ENCODE measurements at places on chromosomes 11 and 22.

GRCh38 chr11:47314992-47315391 lies 37.5 kb downstream of the MYBPC3 start:
- DNase-seq: no peak

DNA sequence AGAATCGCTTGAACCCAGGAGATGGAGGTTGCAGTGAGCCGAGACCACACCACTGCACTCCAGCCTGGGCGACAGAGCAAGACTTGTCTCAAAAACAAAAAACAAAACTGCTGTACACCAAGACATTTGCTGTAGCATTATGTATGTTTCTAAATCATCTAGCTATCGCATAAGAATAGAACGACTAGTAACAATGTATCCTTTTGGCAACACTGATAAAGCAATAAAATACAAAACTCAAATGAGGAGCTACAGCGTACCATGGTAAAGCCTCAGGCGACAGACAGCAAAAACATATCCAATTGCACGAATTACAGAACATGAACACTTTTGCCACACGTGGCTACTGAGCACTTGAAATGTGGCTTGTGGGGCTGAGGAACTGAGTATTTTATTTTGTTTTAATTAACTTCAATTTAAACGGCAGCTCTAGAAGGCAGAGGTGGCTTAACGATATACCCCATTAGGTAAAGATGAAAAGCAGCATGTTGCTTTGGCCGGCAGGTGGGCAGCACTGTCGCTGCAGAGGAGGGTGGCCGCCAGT lies 2.3 kb downstream of the TUBGCP6 start:
- DNase-seq: no peak

DNA sequence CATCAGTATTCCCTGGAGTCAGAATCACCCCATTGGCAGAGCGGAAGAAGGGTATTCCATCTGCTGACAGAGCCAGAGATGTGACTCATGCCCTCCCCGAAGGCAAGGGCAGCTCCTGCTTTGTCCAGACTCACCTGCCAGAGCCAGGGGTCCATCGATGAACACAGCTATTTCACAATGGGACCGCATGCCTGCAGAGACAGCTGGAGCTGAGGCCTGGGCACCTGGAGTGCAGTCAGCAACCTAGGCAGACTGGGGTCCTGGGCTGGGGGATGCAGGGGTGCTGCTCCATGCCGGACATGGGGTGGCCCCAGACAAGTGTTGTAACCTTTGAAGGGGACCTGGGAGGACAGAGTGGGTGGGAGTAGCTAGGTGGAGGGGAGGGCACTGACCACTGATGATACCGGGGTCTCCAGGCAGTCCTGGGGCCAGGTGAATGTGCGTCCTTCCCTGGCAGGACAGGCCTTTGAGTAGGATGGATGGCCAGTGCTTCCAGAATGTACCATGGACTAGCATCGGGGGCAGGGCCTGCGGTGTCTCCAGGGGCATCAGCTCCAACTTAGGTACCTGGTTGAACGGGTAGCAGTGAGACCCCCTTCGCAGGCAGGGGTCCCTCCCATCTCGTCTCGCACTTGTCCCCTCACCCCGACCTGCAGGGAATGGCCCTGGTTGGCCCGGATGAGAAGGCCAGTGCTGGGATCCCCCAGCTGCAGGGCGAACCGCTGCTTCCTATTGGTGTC lies 1.7 kb downstream of the TRPT1 start:
- DNase-seq: no peak

DNA sequence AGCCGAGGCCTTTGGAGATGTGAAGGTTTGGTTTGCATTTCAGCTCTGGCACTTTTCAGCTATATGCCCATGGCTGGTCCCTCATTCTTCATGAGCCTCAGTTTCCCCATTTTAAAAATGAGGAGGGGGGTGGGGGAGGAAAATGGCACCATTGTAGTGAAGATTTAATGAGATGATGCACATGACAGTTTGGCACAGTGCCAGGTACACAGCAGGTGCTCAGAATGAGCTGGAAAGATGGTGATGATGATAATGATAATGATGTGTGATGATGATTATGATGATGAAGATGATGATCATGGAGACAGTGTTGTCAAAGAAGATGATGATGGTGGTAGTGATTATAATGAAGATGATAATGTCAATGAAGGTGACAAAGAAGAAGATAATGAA lies 24.3 kb upstream of the FGF3 start:
- no peak for DNase-seq

DNA sequence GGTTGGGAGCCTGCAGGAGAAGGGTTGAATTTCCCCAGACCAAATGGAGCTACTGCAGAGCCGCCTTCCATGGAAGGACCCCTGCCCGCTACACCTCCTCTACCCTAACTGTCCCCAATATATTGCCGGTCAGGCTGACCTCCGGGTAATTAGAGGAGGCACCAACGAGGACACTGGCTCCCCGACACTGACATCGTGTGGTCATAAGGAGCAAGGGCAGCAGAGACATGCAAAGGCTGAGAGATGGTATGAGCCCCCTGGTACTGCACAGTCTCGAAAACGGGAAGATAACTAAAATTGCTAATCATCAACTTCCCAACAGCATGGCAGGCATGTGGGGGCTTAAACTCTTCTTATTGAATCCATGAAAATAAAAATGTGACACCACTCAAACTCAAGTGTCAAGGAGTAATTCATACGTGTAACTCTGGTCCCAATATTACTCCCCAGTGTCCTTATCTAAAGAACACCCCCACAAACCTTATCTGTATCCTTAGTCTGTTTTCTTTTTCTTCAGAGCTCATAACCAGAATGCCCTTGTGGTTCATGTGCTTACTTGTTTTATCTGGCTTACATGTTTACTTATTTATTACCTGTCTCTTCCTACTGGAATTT lies 4.4 kb downstream of the CAVIN3 start:
- no peak for DNase-seq

- DNase-seq: peak; percentile 81
These were observed at the start of gene NECTIN1 for GRCh38 chr11:119728651-119729580. Gene NECTIN1, minus strand, starts transcription at chr11:119729200. Its CDS starts 647 bp downstream, at chr11:119728553.

DNA sequence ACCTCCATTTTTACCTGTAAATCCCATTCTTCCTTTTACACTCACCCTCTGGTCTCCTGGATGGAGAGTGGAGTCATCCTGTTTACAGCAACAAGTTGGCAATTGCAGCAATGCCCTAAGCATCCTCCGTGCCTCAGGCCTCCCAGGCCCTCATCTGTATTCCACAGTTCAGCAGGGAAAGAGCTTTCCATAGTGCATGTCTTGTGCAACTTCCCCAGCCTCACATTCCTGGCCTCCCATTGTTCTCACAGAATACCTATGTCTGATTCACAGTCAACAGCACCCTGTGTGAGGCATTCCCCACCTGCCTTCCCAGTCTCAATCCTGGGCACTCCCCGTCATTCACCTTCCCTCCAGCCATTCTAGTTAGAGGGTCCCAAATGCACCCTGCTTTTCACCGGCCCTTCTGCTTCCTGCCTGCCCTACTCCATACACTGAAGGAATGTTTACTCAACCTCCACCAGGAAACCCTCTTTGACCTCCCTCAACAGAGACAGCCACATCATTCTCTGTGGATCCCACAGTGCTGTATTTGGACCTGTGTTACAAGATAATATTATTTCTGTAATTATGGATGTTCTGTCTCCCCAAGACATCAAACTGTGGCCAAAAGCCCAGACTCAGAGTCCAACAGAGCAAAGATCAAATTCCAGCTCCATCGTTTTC lies 405.7 kb downstream of the BUD13 start:
- no peak for DNase-seq

DNA sequence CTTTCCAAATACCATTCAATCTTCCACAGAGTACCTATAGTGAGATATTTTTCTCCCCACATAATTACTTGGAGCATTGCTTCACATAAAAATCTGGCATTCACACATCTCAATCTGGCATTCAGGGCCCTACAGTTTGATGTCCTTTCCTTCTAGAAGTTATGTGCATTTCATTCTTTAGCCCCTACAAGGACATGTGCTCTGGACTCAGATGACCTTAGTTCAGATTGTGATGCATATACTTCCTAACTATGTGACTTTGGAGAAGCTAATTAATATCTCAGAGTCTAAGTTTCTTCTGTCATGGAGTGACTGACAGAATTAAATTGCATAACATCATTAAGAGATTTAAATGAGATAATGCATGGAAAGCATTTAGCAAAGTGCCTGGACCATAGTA lies 25.9 kb upstream of the PRSS23 start:
- no peak for DNase-seq

DNA sequence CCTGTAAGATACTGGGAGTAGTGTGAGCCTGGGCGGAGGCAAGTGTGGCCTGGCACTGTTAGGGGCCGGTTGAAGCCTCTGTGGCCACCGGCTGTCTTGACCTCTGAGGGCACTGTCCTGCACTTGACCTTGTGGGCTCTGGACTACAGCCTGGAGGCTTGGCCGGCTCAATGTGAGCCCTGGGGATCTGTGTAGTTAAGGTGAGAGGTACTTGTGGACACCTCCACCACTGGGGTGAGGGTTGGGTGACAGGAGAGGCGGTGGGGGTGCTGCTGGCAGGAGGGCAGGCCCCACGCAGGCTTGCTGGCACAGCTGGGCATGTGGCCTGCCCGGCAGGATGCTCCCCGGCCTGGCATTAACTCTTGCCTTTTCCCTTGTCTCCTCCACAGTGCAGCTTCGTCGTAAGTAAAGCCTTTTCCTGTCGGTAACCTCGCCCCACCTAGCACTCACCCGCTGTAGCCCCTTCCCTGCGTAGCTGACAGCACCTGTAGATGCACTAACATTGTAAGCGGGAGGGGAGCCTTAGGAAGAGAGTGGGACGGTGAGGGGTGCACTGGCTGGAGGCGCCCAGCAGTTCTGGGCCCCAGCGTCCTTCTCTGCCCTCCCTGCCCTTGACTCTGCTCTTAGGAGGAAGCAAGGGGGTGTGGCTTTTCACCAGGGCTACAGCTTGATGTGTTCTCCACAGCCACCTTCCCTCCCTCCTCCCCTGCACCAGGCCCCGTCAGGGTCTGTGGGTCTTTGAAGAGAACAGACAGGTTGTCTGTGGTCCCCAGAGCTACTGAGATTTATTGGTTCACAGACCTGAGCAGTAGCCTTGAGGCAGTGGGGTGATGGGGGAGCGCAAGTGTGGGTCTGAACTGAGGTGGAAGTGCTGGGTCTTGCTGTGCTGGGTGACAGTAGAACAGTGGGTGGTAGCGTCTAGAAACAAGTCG lies 17.6 kb downstream of the INCENP start:
- DNase-seq: no peak

DNA sequence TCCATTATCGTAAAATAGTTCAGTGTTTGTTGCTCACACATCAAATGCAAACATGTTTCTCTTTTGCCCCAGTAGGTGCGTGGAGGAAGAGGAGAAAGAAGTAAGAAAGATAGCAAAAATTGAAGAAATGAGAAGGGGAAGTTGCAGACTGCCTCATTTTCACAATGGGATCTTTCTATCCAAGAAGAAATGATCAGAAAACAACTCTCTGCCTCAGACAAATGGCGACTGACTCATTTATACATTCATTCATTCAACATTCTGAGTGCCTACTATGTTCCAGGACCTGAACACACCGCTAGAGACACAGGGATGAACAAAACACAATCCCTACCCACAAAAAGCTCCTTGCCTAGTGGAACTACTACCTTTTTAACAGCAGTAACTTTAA lies 367 bp downstream of the HPS5 start:
- DNase-seq: no peak

DNA sequence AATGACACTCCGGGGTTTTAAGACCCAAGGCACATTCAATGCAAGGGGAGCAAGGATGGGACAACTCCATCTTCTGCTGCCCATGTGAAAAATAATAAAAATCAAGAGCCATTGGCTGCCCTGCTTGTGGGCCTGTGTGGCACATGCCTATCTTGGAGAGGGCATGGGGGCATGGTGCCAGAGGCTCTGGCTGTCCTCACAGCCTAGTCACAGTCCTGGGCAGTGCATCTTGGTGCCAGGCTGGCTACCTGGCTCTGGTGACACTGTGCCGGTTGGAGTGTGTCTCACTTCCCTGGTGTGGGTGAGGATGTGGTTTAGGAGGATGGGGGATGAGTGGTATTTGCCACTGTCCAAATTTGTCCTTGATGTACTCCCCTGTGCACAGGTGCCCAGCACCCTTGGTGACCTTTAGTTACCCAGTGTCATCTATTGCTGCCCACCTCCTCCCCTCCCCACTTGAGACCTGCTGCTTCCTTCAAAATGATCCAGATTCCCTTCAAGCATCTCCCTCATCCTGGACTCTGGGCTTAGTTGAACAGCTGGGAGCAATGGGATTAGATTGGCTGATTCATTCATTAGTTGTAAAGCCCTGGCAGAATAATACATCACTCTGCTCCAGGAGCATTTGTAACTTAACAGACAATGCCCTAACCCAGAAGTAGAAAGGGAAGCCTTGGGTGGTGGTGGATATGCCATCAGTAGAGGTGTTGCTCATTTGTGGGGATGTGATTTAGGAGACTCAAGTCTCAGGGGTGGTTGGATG lies 4.6 kb downstream of the TMEM86A start:
- no peak for DNase-seq

GRCh38 chr11:69378303-69379141 lies 84.6 kb downstream of the MYEOV start:
- DNase-seq: no peak

- no peak for DNase-seq
These were observed 1497.0 kb upstream of the TENM4 start for GRCh38 chr11:80937842-80938241.

DNA sequence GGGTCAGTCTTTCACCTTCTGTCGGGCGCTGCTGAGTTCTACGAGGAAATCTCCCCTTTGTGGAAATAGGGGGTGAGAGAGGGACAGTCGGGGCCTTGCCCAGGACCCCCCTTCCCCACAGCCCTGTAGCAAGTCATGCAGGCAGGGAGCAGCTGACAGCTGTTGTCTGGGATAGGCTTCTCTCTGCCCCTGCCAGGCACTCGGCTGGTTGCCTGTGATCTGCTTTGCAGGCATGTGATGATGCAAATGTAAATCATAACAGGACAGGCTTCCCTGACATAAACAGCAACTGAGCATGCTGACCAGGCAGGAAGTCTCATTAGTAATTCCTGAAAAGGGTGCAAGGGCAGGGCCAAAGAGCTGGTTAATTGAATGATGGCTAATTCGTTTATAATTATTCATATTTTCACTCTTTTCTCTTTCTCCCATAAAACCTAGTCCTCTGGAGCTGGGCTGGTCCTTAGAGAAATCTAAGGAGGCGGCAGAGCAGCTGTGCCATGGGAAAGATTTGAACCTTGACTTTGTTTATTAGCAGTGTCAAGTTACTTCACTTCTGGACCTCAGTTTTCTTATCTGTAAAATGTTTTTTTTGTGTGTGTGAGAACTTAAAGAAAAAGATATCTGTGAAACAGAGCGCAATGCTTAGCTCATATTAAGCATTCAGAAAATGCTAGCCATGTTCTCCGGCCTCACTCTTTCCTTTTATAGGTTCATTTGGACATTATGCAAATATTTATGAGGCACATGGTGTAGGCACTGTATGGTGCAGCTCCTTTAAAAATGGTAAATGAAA lies 129.7 kb downstream of the LDLRAD3 start:
- DNase-seq: no peak

- DNase-seq: no peak
These were observed 159.2 kb downstream of the MSANTD4 start for GRCh38 chr11:105862736-105863367.
